SW 1271 (cell line): ENCODE measurements at places on chromosomes 13 and 19.

DNA sequence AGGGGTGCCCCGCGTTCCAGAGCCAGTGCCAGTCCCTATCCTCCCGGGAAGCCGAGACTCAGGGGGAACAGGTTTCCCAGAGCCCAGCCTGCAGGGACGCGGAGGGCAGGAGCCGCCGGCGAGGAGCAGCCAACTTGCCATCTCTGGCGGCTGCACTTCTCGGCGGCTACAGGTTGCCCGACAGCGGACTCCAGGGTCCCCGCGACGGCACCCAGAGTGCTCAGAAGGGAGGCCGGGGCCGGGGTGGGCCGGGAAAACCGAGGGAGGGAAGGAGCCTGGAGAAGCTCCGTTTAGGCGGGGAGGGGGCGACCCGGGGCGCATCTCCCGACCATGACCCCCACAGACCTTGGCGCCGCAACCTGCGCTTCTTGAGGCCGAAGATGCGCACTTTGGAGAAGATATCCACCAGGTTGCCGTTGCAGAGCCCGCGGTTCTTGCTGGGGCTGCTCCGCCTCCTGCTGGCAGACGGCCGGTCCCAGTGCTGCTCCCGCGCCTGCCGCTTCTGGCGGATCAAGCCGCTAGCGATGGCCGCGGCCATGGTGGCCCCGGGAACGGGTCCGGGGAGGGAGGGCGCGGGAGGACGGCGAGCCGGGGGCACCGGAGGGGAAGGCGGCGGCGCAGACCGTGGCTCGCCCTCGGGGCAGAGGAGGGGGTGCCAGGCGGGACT is 463.8 kb downstream of the ITGBL1 start:
- DNase-seq = no peak

- DNase-seq = no peak
Observed at GRCh38 chr19:46951171-46951986, 68.3 kb upstream of the NPAS1 start.

DNA sequence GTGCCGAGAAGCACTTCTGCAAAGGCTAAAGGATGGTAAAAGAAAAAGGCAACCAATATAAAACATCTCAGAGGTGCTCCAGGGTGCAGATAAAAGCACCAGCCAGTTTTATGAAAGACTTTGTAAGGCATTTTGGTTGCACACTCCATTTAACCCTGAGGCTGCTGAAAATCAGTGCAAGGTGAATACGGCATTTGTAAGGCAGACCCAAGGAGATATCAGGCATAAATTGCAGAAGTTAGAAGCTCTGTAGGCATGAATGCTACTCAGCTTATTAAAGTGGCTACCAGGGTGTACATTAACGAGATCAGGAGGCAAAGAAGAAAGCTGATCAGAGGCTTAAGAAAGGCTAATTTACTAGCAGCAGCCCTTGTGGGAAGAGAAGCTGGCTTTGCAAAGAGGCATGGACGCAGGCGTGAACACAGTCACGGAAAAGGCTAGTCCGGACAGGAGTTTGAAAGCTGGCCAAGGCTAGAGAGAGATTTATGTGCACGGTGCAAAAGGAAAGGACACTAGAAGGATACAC is 99.6 kb downstream of the ZNF429 start:
- no peak for DNase-seq

GRCh38 chr13:50244355-50244712 is 229.1 kb downstream of the KCNRG start:
- DNase-seq = no peak

DNA sequence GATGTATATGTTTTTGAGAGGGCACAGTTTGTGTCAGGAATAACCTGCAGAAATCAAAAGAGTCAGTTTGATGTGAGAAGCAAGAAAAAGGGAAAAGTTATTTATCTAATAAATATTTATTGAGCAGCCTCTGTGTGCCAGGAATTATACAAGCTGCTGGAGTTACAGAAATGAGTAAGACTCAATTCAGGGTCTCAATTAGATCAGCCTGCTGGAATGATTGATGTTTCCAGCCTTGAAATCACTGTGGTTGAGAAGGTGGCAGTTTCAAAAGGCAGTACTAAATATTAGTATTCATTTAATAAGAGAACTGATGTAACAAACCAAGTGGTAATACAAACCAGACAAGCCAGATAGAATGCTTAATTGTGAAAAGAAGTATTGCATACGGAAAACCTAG is 782.4 kb upstream of the GPC6 start:
- DNase-seq = no peak

DNA sequence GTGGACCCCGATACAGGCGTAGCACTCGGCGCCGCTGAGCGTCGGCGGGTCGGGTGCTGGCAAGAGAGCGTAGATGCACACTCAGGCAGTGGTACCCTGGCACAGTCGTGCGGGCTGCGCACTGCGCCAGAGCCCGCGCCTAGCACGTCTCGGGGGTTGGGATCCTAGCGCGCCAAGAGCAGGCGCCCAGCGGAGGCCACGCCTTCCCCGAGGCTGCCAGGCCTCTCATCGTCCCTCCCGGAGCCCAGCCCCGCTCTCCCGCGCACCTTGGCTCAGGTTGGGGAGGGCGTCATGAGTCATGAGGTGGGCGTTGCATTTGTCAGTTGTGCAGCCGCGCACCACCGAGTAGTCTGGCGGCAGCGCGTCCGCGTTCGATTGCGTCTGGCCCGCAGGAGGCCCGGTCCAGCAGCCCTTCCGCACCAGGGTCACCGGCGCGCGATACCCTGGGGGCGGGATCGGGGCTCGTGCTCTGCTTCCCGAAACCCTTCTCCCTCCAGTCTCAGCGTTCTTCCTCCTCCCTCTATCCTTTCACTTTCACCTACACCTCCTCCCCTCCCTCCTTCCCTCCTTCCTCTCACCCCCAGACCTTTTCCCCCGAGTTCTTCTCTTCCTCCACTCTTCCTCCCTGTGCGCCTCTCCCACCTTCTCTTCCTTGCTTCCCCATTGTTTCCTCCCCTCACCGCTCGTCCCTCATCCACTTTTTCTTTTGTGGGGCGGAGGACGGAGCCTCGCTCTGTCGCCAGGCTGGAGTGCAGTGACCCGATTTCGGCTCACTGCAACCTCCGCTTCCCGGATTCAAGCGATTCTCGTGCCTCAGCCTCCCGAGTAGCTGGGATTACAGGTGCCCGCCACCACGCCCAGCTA is 3.5 kb downstream of the LYPD5 start:
- DNase-seq = no peak

DNA sequence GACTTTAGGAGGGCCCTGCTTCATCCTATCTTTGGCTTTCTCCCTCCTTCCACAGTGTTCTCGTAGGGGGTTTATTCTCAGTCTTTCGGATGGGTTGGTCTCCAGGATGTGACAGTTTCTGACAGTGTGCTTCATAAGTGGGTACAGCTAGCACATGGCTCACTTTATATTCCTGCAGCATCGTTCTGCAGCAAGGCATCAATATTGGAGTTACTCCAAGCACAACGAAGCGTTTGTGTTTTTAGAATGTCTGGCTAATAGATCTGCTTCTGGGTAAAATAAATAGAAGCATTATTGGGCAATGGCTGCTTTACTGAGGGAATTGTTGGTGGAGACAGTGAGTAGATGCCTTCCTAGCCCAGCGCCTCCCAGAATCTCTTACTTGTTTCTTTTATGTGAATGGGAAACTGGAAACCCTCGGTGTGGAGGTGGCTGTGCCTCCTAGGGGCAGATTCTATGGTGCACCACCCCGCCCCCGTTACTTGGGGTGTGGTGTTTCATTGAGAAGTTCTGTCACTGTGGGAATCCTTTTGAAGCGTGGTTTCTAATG is 2.0 kb downstream of the FARP1 start:
- peak; percentile 23 for DNase-seq

DNA sequence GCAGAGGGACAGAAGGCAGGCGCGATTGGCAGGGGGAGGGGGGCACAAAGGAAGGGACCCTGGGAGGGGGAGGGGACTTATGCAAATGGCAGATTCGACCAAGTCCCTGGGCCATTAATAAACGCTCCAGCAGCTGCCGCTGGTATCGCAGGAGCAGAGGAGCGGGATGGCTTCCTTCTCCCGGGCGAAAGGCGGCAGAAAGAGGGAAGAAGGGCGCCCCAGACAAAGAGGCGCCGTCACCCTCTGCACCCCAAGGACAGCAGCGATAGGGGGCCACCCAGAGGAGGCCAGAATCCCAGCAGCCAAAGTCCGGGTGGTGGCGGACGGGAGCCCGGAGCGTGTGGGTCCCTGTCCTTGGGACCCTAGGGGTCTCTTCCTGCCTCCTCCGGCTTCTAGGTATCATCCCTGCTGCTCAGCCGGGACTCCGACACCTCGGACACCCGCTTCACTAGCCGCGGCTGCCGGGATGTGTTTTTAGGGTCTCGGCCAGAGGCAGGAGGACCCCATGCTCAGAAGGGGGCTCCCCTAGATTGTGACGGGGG is 1.9 kb downstream of the PTPRS start:
- no peak for DNase-seq

DNA sequence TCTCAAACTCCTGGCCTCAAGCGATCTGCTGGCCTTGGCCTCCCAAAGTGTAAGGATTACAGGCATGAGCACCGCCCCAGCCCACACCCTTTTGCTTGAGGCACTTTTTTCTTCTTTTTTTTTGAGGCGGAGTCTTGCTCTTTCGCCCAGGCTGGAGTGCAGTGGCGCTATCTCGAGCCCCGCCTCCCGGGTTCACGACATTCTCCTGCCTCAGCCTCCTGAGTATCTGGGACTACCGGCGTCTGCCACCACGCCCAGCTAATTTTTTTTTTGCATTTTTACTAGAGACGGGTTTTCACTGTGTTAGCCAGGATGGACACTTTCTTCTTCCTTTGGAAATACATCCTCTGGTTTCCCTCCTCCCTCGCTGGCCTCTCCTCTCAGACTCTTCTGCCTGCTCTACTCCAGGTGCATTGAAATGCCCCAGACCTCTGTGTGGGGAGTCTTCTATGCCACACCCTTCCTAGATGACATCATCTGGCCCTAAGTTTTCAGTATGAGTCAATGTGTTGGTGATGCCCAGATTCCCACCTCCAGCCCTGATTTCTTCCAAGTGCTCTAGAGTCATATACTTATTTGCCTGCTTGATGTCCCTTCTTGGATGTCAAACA is 20.7 kb upstream of the TPT1 start:
- no peak for DNase-seq

GRCh38 chr19:40650749-40651305 is 39.6 kb downstream of the NUMBL start:
- DNase-seq = no peak

- DNase-seq = no peak
Observed at GRCh38 chr19:862581-863314, 3.3 kb downstream of the CFD start.

DNA sequence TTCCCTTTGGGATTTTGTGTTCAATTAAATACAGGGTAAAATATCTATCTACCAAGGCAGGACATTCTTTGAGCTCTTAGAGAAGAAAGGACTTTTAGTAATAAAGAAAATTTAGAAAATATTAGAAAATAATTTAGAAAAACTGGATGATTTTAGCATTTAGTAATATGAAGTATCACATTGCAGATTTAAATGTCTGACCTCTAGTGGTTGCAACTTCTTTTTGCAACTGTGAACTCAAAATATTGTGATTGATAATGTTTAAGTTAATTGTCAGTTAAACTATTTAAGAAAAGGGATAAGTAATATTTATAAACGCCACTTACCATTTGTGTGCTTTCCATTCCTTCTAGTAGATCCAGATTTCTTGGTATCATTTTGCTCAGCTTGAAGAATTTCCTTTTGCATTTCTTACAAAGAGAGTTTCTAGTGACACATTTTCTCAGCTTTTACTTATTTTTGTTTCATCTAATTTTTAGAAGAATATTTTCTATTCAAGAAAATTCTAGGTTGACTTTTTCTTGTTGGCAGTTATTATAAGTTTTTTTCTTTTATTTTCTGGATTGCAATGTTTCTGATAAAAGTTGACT is 10.3 kb upstream of the POSTN start:
- DNase-seq = no peak

GRCh38 chr13:95784900-95785290 is 108.0 kb downstream of the DNAJC3 start:
- no peak for DNase-seq

DNA sequence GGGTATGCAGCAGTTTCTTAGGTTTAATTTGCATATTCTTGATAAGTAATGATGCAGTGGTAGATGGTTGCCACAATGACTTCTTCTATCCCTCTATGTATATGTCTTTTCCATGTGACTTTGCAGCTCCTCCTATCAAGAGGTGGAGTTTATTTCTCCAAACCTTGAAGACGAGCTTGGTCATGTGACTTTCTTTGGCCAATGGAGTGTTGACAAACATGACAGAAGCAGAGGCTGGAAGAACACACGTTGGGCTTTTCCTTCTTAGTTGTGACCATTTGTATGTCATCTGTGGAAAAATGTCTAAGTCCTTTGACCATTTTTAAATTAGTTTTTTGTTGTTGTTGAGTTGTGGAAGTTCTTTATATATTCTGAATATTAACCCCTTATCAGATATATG is 32.3 kb downstream of the ZNF333 start:
- no peak for DNase-seq

GRCh38 chr13:66033924-66034323 is 1196.2 kb downstream of the PCDH9 start:
- DNase-seq = no peak

GRCh38 chr13:28031220-28031895 is 42.9 kb upstream of the URAD start:
- DNase-seq = no peak

- no peak for DNase-seq
Observed at GRCh38 chr19:15283141-15283883, 49.0 kb downstream of the BRD4 start.

DNA sequence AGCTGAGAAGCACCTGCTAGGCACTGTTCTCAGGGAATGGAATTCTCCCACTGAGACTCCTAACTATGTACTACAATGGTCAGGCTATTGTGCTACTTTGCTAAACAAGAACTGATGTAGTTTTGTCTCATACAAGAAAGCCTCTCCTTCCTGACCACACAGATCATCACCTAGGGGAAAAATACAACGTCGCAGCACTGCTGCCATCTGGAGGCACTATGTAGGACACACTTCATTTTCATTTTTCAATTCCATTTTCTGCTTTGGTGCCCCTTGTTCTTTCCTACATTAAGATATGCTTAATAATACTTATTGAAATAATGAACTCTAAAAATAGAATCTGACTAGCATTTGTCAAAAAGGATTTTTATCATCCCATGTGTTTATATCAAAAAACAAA is 21.1 kb downstream of the PROSER1 start:
- DNase-seq = no peak

DNA sequence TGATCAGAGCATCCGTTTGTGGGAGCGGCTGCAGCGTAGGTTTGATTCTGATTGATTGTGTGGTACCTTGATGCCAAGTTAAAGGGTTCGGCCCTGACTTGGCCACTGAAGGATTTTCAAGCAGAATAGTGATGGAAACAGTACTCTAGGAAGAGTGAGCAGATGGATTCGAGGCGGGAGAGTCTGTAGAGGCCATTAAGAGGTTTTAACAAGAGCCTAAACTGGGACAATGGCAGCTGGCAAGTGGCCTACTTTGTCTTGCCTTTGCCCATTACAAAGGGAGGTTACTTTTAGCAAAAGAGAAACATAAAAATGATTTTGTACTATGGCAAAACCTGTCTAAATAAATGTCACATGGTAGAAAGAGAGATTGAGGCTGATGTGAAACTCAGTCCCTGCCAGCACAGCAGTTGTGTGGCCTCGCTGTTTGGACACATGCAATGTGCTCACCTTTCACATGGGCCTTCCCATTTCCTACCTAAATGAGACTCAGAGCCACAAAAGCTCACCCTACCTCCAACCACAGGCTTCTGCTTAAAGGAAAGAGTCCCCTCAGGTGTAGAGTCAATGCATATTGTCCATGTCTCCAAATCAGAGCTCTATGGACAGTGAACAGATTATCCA is 62.4 kb upstream of the RAP2A start:
- no peak for DNase-seq
